GM18507 (cell line): ENCODE measurements at places on chromosomes 2 and 18.

- DNase-seq = no peak
These were observed 729.4 kb downstream of the RNF144A start for GRCh38 chr2:7646661-7647060.

DNA sequence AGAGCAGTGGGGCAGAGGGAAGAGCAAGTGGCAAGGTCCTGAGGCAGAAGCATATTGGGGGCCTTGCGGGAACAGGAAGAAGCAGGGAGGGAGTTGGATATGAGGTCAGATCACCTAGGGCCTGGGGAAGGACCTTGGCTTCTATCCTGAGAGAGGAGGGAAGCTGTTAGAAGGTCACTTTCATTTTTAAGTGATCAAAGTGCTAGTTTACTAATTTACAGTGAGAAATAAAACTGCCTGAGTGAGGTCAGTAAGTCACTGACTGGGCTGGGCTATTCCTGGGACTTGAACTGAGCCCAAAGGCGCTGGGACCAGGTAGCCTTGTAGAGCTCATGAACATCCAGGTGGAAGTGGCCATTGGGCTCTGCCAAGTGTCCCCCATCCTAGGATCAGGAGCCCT lies 76.6 kb upstream of the B3GNT7 start:
- no peak for DNase-seq

GRCh38 chr2:134080386-134081089 lies 173.3 kb upstream of the MGAT5 start:
- DNase-seq = no peak

DNA sequence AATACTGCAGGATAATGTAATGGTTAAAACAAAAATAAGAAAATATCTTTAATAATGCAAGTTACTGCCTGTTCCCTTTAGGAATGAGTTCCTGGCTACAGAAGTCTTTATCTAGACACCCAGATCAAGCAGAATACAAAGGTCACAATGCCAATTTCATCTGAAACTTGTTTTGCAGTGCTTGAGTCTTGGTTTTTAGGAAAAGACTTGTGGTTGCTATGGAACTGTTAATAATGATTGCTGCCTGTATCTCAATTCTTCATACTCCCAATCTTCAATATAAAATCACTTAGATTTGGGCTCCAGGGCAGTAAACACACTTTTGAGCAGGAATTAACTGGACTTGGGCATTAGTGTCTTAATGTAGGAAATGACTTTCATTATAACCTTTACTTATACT lies 14.2 kb downstream of the CAVIN2 start:
- no peak for DNase-seq

DNA sequence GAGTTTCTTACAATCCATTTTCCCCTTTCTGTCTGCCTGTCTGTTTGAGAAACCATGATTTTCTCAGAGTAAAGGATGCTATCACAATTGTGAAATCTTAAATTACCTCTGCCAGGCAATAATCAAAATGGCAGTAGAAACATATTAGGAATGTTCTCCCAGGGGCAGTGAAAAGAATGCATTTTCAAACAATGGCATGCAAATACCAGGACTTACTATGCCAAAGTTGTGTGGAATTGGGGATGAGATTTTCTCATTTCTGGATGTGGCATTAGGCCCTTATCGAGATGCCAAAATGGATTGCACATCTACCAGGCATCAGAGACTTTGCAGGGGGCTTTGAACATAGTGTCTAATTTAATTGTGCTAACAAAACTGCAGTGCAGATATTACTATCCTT lies 821.4 kb downstream of the RNF144A start:
- no peak for DNase-seq

GRCh38 chr18:34704074-34704473 lies 6.0 kb upstream of the DTNA start:
- no peak for DNase-seq

DNA sequence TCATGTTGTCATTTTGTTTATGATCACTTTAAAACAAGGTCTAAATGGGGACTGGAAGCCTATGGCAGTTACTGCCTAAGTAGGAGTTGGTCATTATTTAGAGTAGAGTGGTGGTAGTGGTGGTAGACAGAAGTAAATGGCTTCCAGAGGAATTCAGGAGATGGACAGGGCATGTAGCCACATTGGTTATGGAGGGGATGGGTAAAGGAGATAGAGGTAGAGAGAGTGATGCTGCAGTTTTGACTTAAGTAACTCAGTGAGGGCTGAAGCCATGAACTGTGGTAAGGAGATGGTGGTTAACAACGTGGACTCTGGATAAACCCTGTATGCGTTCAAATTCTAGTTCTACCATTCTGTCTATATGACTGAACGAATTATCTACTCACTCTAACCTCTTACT lies 61.6 kb upstream of the NOSTRIN start:
- no peak for DNase-seq

GRCh38 chr2:161045726-161046125 lies 114.5 kb upstream of the TANK start:
- no peak for DNase-seq

- no peak for DNase-seq
These were observed 88.5 kb upstream of the GLS start for GRCh38 chr2:190791976-190792575.

DNA sequence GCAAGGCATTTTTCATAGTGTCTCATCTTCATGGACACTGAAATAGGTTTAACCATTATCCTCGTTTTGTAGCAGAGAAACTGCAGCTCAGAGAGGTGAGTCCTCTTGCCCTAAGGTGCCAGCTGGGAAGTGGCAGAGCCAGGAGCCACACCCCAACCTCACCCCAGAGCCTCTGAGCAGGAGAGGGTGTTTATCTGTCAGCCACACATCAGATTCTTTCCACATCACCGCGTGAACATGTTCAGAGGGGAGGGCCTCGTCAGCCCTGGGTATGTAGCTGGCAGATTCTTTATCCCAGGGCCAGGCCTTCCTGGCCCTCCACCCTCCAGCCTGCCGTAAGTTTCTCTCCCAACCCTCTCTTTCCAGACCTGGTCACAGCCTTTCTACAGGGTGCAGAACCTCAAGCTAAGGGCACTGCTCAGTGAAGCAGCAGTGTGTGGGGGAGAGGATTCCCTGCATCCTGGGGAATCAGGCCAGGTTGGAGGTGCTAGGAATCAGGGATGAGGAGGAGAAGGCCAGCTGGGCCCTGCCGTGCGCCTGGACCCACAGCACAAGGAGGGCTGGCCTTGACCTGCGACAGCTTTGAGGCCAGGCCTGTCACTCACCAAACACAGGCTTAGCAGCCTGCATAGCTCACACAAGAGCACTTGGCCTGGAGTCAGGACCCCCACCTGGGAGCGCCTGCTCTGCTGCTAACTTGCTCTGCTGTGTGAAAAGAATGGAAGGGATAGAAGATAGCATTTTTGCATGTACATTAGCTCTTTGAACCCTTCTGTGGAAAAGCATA lies 111.3 kb upstream of the MCFD2 start:
- no peak for DNase-seq

- DNase-seq = no peak
These were observed 78.7 kb downstream of the LONRF2 start for GRCh38 chr2:100243631-100244030.

DNA sequence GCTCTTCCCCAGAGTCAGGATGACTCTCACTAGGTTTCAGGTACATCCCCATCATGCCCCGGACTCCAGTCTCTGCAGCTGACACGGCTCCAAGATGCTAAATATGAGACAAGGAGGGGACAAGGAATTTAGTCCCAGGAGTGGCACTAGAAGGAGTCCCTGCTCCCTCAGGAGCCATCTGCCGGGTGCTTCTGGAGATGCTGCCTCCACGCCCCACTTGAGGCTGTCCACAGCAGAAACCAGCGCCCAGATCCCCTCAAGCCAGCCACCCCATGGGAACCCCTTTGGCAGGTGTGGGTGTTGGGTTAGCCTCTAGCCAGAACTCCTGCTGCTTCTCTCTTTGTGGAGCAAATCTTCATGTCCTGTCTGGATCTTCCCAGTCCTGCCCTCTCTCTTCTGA lies 40.3 kb downstream of the BCL11A start:
- no peak for DNase-seq

GRCh38 chr2:235864733-235865515 lies 303.3 kb downstream of the GBX2 start:
- no peak for DNase-seq

DNA sequence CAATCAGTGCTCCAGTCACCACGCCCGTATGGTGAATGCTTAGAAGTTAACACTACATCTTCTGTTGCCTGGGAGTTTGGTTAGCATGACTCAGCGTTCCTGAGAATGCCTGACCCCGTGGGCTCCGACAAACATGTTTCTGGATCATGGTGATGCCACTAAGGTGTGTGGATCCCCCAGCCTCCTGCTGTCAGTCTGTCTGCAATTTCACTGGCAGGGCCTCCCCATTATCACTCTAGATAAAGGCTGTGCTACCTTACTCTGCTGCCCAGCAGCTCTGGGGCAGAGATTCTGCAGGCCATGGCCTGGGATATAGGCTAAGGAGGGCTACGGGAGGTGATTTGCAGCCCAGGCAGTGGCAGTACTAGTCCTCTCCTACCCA lies 66.0 kb downstream of the STPG4 start:
- DNase-seq = no peak

- DNase-seq = no peak
These were observed 8.5 kb upstream of the GMPPA start for GRCh38 chr2:219490186-219490585.

DNA sequence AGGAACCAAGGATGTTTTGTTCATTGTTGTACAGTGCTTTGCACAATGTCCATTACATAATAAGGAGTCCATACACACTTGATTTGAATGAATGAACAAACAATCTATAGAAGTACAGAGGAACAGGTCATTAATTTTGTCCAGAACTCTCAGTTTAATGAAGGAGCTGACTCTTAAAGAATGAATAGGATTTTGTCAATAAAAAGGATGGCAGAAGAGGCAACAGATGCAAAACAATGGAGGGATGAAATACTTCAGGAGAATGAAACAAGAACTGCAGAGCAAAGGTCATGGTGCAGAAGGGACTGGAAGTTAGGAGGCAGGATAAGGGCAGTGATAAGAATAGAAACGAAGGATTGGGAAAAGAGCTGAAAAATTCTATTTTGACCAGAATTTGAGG lies 28.7 kb upstream of the COL5A2 start:
- no peak for DNase-seq

GRCh38 chr2:30029804-30030203 lies 108.4 kb upstream of the ALK start:
- no peak for DNase-seq

GRCh38 chr18:44838971-44839666 lies 158.4 kb downstream of the SETBP1 start:
- DNase-seq = peak; percentile 52

GRCh38 chr2:201260302-201260800 lies at the start of gene CASP8:
Gene CASP8, plus strand, starts transcription at chr2:201260536. Its CDS starts 5,951 bp downstream, at chr2:201266487.
- no peak for DNase-seq

GRCh38 chr2:28390241-28390745 lies 2.4 kb upstream of the FOSL2 start:
- no peak for DNase-seq
